Fibroblast of villous mesenchyme (primary cell): ENCODE measurements at places on chromosomes 16 and 17. TPM values are rescaled to one million over a fixed set of nuclear protein-coding genes. Genes with fewer than 3 reads are reported as not detected.

The MRPL38 gene
- total RNA-seq, result 33.7 and 45.1 TPM in 2 replicates

The NPIPB6 gene
- total RNA-seq, result not detected in 2 replicates

The DNAJA2 gene
- 67.0 and 101 TPM in 2 replicates for total RNA-seq

DNA sequence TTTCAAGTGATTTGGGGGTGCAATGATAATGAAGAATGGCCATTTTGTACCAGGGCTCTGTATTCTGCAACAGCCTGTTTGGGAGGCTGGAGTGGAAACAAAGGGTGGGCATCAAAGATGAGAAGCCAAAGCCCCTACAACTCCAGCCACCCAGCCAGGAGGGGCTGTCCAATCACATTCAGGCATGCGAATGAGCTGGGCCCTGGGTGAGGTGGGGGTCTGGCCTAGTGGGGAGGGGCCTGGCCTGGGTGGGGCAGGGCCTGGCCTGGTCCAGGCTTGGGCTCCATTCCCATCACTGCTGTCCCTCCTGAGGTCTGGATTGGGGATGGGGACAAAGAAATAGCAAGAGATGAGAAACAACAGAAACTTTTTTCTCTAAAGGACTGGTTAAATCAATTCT is 6.4 kb downstream of the AOC3 start:
- no peak for DNase-seq

DNA sequence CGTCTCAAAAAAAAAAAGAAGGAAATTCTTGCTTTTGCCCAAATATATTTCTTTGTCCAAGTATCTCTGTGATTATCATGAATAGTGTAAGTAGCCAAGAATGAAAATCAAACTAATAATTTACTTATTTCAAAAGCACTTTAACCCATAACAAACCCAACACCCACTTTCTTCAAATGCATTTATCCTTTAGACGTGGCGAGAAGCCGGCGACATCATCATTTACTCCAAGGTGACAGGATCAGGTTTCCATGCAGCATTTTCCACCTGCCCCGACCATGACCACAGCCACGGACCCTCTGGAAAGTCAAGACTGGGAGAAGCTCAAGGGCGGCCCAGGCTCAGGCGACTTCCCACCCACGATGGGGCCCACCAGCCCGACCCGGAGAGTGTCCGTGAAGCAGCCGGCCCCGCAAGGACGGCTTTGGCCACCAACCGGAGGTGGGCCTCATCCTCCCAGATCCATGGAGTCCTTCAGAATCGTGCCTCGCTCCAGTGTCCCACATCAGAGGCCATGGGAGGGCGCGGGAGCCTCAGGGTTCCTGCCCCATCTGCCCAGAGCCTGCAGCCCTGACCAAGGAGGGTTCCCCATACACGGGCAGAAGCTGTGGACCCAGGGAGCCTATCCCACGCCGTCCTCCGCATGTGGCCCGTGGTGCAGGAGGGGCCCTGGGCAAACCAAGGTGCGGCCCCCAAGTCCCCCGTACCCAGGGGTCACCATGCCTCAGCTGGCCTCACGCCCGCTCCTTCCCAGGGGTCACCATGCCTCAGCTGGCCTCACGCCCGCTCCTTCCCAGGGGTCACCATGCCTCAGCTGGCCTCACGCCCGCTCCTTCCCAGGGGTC is 18.7 kb downstream of the UTS2R start:
- no peak for DNase-seq

DNA sequence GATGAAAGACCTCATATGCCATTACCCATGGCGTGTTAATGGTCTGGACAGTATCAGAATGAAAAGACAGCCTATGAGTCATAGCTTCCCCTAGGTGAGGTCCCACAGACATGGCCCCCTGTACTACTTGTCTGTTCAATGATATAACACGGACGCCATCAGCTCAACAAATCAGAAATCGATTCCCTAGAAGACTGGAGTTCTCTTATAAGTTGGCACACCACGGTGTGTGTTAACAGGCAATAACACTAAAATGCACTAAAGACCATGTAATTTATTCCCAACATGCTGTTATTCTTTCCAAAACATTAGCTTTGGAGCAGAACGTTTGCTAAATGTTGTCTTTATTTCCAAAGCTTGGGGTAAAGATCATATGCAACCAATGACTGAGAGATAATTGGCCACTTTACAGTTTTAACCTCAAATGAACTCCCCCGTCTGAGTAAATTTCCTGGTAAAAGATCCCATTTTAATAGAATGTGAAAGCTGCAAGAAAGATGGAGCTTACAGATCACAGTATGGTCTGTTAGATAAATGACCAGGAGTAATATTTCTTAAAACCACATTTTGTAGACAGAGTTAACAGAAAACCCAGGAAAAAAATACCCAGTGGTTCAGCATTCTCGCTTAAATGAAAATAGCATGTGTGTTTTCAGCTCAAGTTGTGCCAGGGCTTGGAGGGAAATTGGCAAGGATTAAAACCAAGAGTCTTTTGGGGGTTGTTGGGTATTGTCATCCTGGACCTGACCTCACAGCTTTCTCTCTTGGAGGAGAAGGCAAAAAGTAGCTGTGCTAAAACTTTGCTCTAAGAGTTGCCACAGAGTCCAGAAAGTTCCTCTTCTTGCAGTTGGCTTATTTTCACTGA is 65.9 kb downstream of the PCTP start:
- DNase-seq, result no peak

GRCh38 chr17:65801513-65801912 is 240.1 kb upstream of the AXIN2 start:
- no peak for DNase-seq

GRCh38 chr16:72324578-72324977 is 152.6 kb upstream of the PMFBP1 start:
- DNase-seq, result no peak

- peak; percentile 97 for DNase-seq
Measured at GRCh38 chr16:53098526-53099317, 43.9 kb downstream of the CHD9 start.

- DNase-seq, result peak; percentile 92
Measured at GRCh38 chr17:42456223-42457106, 2.2 kb upstream of the ATP6V0A1 start.

DNA sequence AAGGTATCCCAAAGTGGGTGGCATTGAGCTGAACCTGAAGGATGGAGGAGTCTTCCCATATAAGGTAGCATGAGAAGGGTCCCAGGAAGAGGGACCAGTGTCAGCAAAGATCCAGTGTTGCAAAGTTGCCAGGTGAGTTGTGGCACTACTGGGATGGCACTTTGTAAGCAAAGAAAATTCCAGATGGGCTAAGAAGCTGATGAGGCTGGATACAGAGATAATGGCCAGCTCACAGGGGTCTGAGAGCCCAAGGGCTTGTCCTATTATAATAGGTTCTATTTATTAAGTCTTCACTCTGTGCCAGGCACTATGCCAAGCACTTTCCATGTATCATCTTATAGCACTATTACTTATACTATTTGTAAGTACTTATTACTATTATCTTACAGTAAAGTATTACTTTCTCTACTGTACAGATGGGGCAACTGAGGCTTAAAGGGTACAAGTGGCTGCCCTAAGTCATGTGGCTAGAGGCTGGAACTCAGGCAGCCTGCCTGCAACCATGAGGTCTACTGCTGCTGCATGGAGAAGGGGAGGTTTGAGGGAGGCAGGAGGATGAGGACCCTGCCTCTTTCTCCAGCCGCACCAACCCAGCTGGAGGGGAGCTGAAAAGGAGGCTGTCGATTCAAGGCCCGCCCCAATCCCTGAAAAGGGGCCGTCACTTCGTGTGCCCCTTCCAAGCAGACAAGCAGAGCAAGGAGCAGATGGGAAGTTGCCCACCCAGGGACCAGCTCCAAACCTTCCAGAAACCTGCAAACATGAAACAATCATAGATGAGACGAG is 86.5 kb downstream of the C16orf78 start:
- no peak for DNase-seq

- DNase-seq, result peak; percentile 82
Measured at GRCh38 chr17:35969558-35970380, 11.5 kb downstream of the CCL16 start.

DNA sequence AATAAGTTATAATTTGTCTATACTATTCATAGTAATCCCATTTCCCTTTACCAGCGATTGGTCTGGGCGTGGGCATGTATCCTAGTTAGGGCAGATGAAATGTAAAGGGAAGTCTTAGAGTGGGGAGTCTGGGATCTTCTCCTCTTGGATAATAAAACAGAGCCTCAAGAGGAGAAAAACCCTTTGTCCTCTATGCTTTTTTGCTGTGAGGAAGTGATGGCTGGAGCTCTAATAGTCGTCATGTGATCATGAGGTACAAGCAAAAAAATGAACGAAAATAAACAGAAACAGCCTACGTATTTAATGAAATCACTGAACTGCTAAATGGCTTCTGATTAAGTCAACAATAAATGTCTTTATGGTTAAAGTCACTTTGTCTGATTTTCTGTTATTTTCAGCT is 26.8 kb downstream of the EFCAB5 start:
- DNase-seq, result no peak

- DNase-seq, result no peak
Measured at GRCh38 chr17:15742051-15742795, 10.1 kb downstream of the TBC1D26 start.

DNA sequence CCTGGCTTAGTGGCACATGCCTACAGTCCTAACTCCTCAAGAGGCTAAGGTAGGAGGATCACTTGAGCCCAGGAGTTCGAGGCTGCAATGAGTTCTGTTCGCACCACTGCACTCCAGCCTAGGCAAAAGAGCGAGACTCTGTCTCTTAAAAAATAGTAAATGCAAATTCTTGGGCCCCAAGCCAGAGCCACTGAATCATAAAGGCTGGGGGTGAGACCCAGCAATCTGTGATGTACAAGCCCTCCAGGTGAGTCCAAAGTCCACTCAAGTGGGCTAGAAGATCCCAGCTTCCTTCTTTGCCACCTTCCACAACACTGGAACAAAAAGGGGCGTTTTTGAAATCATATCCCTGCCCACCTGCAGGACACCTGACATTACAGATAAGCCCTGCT is 16.9 kb downstream of the TRIM25 start:
- DNase-seq, result no peak

- DNase-seq, result no peak
Measured at GRCh38 chr17:38733282-38733981, 3.3 kb downstream of the CISD3 start.

DNA sequence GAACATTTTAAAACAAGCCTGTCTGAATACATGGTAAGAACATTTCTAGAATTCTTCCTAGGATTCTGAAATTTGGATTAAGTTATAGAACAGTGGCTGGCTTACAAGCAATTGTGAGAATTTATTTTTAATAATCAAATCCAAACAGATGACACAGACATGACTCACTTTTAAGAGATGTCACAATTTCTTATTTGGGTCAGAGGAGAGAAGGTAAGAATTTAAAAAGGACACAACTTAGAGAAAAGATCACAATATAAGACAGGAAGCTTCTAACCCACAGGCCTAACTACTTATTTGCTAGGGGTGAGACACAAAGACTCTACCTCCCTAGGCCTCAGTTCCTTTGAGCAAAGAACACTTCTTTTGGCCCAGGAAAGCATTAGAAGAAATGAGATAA is 32.7 kb downstream of the ZZEF1 start:
- DNase-seq, result peak; percentile 51

- DNase-seq, result peak; percentile 100
Measured at GRCh38 chr17:80147035-80147822, at the start of gene EIF4A3. EIF4A3 (minus strand) TSS chr17:80147128; CDS start chr17:80146961, 167 bp downstream.

DNA sequence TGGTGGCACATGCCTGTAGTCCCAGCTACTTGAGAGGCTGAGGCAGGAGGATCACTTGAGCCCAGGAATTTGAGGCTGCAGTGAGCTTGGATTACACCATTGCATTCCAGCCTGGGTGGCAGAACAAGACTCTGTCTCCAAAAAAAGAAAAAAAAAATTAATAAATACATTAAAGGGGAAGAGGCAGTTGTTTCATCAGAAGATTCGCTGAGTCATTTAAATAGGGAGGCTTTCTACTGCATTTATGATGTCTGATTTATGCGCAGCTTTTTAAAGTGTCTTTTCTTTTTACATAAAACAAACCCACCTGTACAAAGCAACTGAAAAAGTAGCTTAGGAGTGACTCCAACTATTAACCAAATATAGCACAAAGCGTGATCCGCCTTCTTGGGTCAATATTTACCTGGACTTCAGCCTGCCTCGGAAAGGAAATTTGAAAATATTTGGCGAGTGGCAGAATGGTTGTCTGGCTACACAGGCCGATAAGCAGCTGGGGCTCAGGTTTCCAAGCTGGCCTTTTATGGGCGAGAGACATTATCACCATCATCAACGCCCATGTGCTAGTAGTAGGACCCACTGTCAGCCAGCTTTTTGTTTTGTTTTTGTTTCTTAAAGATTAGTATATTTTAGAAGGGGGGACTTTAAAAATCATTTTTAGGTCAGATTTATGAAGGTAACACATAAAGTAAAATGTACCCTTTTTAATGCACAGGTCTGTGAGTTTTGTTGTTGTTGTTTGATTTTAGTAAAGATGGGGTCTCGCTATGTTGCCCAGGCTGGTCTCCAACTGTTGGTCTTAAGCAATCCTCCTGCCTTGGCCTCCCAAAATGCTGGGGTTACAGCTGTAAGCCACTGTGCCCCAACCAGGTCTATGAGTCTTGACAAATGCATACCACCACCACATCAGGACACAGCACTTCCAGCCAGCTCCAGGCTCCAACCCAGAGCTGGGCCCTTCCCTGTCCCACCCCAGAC is 42.5 kb upstream of the RASD1 start:
- DNase-seq, result peak; percentile 18

GRCh38 chr17:39634384-39634871 is 2.5 kb upstream of the STARD3 start:
- DNase-seq, result peak; percentile 48

GRCh38 chr16:75104836-75105235 is 11.7 kb downstream of the LDHD start:
- no peak for DNase-seq

GRCh38 chr16:80114699-80115098 is 426.1 kb upstream of the DYNLRB2 start:
- DNase-seq, result no peak

DNA sequence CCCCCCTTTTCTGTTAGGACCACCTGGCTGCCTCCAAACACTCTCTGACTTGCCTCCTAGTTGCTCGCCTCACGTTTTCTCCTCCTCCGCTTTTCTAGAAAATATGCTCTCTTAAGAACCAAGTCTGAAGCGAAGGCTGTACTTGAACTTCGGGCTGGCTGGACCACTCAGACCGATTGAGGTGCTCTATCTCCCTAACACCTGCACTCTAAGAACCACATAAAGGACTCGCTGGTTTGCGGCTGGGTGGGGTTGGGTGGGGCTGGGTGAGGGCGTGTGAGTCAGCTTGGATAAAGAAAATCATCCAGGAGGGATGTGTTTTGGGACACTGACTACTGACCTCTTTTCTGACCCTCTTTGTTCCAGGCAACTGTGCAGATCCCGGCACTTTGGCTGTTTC is 22.9 kb upstream of the TMEM220 start:
- no peak for DNase-seq
